Nucleus accumbens (tissue), 56 donors: ENCODE measurements at places on chromosomes 5 and 9.
A peak's percentile ranks its signal among the peaks of the same experiment; 100 is the strongest.

- DNase-seq: no peak
Observed at GRCh38 chr9:107681988-107682387, 192.4 kb upstream of the KLF4 start.

- no peak for DNase-seq
Observed at GRCh38 chr9:129586685-129587084, 34.2 kb downstream of the C9orf50 start.

- no peak for DNase-seq
Observed at GRCh38 chr5:98604301-98604700, 169.2 kb upstream of the RGMB start.

- DNase-seq: no peak
Observed at GRCh38 chr9:91711755-91712601, 238.1 kb downstream of the ROR2 start.

DNA sequence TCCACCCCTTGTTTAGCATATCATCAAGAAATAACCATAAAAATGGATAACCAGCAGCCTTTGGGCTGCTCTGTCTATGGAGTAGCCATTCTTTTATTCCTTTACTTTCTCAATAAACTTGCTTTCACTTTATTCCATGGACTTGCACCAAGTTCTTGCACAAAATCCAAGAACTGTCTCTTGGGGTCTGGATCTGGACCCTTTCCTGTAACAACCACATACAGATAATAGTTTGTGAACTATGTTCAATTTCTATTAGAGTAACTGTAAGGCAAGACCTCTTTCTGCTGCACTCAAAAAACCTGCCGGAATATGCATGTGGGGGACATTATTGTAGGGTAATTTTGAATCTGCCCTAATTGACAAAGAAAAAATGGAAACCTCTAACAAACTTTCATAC lies 66.9 kb upstream of the TMEM215 start:
- no peak for DNase-seq

GRCh38 chr5:111345731-111346130 lies 121.5 kb downstream of the CAMK4 start:
- no peak for DNase-seq

DNA sequence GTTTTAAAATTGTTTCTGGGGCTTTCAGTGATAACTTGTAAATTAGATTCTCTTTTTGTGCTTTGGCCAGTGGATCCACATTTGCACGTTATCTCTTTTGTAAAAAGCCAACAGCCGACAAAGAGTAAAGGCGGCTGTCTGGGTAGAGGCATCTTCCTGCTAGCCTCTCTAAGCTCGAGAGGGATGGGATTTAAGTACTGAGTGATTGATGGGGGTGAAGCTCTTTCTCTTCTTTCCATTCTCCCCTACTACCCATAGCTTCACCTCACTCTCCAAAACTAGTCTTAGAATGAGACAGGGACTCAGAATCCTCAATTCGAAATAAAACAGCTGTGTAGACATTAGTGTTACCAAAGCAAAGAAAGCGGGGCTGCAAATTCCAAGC lies 3.4 kb downstream of the PBX3 start:
- DNase-seq: no peak

GRCh38 chr9:124139001-124139400 lies 118.7 kb upstream of the NEK6 start:
- DNase-seq: no peak

DNA sequence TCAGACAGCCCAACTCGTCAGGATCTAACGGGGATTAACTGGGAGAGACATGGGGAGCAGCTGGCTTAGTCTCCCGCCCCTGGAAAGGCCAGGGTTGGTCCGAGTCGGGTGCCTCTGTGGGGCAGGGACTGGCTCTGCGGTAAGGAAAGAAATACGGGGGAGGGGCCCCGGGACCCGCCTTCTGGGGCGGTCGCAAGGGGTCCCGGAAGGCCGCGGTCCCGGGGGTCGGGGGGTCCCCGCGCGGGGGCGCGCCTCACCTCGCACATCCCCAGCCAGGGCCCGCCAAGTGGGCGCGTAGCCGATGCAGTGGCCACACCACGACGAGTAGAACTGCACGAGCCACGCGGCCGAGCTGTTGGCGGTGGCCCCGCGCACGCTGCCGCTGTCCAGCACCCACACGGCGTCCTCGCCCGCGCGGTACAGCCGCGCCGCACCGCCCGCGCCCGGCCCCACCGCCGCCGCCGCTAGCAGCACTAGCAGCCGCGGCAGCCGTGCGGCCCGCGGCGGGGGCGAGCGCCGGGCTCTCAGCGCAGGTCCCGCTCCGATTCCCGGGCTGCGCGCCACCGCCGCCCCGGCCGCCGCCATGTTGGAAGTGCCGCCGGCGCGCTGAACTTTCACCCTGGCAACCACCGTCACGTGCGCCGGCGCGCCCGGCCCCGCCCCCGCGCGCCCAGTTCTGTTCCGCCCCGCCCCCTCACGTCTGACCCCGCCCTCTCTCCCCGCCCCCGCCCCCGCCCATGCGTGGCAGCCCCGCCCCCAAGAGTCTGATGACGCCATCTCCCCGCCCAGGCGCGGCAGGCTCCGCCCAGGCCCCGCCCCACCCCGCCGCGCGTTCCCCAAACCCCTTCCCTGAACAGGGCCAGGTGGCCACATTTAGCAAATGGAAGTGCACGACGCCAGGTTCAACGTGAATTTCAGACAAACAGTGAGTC lies at the start of gene QSOX2:
QSOX2 (minus strand) TSS at position 594 of the 932 bp plus-strand sequence; CDS start at position 585, 9 bp downstream.
- peak; percentile 79 for DNase-seq

DNA sequence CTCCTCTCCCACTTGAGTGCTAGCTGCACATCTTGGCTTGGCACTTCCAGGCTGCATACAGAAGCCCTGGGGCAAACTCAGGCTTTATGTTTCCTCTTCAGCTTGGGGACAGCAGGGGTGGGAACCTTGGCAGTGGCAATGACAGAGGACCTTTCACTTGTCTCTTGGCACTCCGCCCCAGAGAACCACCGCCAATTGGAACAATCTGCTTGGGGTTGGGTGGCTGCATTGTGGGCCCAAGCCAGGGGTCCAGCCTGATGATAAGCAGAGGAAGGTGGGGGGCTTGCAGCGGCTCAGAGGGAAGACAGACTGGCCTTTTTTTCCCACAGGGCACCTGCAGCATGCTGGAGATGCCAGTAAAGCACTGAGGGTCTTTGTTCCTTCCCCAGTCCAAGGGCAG lies 179.0 kb upstream of the NMUR2 start:
- no peak for DNase-seq

- DNase-seq: no peak
Observed at GRCh38 chr9:130728721-130729120, 35.1 kb downstream of the EXOSC2 start.

- DNase-seq: no peak
Observed at GRCh38 chr5:14534773-14535172, 46.8 kb upstream of the OTULINL start.

DNA sequence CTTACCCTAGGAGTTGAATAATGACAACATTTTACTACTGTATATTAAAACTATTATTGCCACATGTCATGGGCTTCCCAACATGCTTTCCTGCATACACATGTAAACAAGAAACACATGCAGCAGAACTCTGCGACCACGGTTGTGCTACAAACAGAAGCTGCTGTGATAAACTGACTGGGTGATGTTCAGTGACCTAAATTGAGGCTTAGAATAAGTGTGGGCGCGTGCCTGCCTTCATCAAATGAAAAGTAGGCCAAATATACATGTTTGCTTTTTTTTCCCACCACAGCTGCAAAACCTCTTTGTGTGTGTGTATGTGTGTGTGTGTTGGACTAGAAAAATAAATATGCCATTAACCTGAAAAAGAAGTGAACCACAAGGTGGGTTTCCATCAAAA lies 1202.1 kb downstream of the PTPRD start:
- DNase-seq: no peak

GRCh38 chr5:53392073-53392472 lies 88.4 kb upstream of the FST start:
- no peak for DNase-seq

DNA sequence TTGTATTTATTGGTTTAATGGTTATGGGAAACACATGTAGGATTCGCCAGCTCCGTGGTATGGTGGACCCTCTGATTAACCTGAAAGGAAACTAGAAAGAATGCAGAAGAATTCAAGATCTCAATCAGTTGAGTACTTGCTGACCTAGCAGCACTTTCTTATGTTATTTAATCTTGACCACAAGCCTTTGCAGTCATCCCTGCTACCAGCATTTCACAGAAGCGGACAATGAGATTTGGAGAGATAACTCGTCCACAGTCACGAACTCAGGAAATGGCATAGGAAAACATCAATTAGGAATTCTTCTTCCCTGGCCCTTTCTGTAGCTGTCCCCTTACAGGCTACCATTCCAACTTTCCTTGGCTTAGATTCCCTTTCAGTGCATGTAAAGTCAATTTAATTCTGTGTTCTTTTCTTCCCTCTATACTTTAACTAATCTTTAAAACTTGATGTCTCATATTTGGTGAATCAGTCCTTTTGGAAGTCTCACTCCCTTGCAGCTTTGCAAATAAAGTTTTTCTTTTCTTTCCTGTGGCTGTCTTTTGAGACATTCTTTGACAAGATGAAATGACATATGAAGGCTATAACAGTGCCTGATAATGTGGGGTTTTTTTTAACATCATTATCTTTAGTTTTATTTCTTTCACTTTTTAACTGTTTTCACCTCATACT lies 1.3 kb upstream of the SLC44A1 start:
- no peak for DNase-seq

- DNase-seq: no peak
Observed at GRCh38 chr9:77922591-77922990, 109.0 kb downstream of the GNAQ start.

DNA sequence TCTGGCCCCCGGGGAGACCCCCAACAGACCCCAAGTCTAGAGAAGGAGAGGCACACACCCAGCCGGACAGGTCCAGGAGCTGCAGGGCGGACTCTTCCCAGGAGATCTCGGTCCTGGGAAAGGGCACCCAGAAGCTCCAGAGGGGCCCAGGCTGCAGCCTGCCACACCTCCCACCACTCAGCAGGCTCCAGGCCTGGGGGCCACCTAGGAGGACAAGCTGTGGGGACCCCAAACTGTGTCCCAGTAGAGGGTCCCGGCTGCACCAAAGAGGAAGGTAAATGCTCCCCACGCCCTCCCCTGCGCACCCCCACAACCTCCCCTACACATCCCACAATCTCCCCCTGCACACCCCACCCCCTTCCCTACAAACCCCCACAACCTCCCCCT lies 48.5 kb downstream of the PLEKHG4B start:
- no peak for DNase-seq

- DNase-seq: no peak
Observed at GRCh38 chr5:139021346-139021745, 146.2 kb upstream of the LRRTM2 start.

DNA sequence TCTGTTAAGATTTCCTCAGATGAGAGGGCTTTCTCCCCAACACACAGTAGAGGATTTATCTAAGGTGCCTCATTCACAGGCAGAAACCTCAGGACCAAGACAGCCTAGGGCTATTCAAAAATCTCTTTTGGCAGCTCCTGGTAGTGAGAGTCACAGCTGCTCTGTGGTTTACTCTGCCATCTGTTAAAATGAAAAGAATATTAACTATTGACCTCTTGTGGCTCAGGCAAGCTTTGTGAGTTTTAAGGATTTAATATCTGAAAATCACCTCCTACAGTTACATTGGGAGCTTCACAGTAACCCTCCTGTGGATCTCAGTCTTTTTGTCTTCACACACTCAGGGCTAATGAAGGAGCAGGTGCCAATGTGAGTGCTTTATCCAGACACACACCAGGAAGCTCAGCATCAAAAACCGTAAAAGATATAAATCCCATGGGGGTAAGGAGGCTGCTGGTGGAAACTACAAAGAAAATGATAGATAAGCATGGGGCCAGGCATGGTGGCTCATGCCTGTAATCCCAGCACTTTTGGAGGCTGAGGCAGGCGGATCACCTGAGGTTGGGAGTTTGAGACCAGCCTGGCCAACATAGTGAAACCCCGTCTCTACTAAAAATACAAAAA lies 29.7 kb downstream of the PPP1R2B start:
- no peak for DNase-seq

DNA sequence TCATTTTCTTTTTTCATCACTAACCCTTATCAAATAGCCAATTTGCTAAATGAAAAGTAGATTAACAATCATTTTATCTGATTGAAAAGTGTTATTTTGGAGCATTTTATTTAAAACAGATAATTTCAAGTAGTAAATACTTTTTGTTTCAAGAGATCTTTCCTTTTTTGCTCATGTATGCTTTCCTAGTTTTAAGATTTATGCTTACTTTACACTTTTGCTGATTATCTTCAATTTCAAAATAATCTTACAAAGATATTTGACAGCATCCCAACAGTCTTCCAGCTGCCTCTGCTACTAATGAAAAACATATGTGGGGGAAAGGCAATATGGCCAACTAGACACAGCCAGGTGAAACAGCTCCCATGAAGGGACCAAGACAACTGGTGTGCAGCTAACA lies 1027.3 kb upstream of the CDH9 start:
- no peak for DNase-seq

DNA sequence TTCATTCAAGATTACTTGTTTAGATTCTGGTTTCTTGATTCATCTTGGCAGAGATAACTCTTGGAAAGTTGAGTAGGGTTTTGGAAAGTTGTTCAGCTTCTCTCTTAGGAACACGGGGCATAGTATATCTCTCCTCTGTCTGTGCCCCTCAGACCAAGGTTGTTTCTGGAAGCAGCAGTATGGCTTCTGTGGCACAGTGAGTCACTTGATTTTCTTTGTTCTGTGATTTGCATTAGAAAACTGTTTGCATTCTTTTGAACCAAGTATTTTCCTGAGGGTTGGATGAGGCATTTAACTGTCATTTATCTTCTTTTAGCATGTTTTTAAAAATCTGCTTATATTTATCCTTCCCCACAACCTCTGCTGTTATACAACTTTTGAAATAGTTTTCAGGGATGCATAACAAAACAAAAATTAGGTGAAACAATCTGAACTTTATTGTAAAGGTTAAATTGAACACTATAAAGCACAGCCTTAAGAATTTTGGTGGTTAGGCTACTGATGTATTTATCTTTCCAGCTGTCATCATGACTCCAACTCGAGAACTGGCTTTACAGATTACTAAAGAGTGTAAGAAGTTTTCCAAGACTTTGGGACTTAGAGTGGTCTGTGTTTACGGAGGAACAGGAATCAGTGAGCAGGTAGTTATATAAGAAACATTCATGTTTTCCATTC lies 26.5 kb downstream of the DDX46 start:
- DNase-seq: no peak

DNA sequence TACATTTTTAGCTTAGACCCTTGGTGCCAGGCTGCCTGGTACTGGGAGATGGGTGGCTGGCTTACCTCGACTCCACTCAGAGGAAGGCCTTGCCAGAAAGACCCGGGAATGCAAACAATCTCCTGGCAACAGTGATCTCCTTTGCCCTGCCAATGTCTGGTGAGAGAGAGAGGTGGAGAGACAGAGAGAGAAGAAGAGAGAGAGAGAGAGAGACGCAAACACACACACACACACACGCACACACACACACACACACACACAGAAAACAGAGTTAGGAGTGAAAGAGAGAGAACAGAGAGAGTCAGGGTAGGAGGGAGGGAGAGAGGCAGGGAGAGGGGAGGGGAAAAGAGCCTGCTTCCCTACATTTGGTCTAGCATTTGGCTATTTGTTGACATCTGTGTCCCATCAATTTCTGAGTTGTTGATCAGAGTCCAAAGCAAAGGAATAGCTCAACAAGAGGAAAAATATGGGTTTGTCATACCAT lies 181.6 kb upstream of the MAP1B start:
- DNase-seq: no peak
